ENCODE measurements at places on chromosomes 5 and 9.

GRCh38 chr5:147892696-147893296, 13.5 kb downstream of the C5orf46 start:
- no peak for DNase-seq

GRCh38 chr9:38319496-38320173, 72.9 kb upstream of the ALDH1B1 start:
- DNase-seq = no peak

GRCh38 chr9:347667-348292, 133.1 kb downstream of the DOCK8 start:
- DNase-seq = no peak

GRCh38 chr5:168788107-168788506, 208.9 kb upstream of the PANK3 start:
- no peak for DNase-seq

DNA sequence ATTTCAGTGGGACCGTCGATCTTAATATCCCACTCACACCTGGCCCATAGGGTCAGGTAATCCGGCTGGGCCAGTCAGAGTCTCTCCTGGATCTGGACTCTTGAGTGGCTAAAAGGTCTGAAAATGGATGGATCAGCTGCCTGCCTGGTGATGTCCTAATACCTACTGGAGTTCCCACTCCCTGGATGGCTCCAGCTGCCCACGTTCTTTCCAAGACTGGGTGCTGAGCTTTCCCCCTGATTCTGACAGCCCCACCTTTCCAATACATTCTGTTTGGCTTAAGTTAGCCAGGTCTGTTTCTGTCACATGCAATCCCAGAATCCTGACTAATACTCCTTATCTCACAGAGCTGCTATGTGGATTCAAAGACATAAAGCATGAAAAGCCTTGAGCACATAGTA, 10.2 kb downstream of the SH3PXD2B start:
- no peak for DNase-seq

- no peak for DNase-seq
Measured at GRCh38 chr5:142872795-142873194, 102.6 kb downstream of the ARHGAP26 start.

DNA sequence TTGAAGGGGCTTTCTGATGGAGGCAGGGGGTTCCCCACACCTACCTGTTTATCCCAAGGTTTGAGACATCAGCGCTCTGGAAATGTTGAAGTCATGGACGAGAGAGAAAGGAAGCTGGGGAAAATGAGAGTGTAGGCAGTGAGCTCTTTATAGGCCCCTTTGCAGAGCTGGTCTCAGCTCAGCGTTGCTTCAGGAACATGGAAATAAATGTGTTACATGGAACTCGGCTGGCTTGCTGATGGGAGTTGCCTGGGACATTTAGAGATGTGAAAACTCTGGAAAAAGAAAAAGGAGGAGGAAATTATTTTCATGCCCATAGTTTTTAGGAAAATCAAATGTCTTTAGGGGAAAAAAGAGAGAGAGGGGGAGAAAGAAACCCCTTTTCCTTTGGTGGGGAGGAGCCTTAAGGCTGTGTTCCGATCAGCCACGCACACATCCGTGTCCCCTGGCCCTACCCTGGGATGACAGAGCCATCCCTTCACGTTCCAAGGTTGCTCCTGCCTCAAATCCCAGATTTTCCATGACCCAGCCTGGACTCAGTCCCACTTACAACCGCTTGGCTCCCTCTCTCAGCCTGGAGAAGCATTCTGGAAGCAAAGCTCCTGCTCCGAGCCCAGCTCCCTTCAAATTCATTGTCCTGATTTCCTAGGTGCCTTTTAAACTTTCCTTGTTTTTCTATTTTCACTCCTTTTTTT, 78.3 kb downstream of the COL27A1 start:
- DNase-seq = no peak

DNA sequence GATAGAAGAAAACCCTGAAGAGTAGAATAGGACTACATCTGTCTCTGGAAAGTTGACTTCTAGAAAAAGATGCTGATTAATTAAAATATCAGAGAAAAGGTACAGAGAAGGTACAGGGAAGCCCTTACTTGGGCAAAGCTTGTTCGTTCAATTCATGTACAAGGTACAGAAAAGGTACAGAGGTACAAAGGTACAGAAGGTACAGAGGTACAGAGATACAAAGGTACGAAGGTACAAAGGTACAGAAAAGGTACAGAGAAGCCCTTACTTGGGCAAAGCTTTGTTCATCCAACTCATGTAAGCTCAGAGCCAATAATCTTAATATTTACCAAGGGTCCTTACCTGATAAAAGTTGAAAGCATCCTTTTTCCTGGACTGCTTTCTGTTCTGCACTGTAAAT, 182.3 kb downstream of the PCSK1 start:
- no peak for DNase-seq

DNA sequence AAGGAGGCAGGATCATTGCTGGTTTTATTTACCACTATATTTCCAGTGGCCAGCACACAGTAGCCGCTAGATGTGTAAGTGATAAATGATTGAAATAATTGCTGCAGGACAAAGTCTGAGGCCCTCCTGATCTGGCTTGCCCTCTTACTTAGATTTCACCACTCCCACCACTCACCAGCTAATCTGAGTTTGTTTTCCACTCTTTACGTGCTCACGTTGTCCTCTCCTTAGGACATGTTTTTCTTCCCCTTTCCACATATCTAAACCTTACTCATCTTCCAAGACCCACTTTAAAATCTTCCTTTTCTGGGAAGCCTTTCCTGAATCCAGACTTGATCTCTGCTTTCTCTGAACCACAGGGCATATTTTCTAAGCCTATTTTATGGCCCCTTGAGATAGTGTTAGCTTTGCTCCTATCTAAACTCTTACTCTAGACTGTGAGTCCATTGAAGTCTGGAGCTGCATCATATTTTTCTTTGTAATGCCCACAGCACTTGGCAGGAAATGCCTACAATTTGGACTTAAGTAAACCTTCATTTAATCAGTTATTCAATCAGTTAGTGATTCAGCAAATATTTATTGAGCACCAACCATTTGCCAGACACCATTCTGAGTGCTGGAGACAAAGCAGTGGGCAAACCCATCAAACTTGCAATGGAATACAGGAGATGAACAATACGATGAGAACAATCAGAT, 2.4 kb downstream of the TLR4 start:
- DNase-seq = no peak

DNA sequence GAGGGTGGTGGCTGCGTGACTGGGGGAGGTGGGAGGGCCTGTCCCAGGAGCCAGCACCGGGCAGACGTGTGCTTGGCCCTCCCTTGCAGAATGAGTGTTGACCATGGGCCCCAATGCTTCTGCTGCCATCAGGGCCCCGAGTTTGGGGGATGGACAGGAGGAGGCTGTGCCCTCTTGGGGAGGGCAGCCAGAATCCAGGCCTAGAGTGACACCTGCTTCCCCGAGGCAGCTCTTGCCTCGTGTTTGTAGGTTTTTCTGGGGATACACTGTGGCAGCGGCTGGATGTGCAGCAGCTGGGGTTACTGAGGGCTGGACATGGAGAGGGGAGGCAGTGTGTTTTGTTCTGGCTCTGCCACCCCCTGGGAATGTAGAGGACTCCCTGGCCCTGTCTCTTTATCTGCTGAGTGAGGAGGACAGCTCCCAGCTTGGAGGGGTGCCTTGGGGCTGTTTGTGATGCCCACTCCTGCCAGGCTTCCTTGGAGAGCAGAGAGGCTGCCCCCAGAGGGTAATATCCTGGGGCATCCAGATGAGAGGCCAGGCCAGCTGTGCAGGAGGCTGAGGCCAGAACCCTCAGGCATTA, 22.7 kb downstream of the WNK2 start:
- DNase-seq = no peak

DNA sequence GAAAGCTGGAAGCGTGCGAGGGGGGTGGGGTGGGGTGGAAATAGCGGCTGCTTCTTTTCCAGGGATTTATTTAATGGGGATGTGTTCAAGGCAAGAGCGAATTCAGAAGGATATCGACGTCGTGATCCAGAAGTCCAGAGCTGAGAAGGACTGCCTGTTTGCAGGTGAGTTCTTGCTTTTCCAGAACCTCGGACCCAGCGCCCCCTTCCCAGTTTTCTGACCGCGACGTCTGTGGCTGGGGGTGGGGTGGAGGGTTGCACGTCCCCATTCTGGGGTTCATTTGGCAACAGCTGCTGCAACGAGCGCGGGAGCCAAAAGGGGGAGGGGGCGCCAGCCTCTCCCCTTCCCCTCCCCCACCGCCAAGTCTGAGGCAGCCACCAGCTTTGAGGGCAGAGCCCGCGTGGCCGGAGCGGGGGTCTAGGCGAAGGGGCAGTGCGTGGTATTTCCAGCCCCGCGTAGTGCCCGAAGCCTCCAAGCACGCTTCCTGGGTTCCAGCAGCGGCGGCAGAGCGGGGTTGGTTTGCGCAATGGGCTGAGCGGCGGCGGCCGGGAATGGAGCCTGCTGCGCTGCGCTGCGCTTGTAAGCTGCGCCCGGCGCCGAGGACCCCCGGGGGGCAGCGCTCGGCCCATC, 701 bp downstream of the PARP8 start:
- peak; percentile 6 for DNase-seq

Measured in stimulated activated CD4-positive, alpha-beta T cell treated with anti-CD3 and anti-CD28 coated beads, Interleukin-12 subunit alpha, Interleukin-12 subunit beta, amount 100 ng/mL, for 48 hours (primary cell).